Left colon (tissue), 2 donors: ENCODE measurements at places on chromosomes 5 and 9.

DNA sequence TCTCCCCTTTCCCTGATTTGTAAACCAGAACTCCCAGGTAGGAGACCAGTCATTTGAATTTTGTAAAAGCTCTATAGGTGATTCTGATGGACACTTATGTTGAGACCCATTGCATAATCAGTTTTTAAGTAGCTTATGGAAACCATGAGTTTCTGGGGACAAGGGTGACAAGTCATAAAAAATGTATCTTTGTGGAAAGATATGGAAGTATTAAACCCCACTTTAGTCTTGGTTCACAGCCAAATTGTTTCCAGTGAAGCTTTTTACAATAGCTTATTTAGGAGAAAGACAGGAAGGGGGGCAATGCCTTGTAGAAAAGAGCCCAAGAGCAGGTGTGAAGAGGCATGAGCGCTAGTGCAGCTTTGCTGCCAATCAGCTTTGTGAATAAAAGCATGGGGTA lies 453 bp upstream of the CCL28 start:
- DNase-seq = no peak

DNA sequence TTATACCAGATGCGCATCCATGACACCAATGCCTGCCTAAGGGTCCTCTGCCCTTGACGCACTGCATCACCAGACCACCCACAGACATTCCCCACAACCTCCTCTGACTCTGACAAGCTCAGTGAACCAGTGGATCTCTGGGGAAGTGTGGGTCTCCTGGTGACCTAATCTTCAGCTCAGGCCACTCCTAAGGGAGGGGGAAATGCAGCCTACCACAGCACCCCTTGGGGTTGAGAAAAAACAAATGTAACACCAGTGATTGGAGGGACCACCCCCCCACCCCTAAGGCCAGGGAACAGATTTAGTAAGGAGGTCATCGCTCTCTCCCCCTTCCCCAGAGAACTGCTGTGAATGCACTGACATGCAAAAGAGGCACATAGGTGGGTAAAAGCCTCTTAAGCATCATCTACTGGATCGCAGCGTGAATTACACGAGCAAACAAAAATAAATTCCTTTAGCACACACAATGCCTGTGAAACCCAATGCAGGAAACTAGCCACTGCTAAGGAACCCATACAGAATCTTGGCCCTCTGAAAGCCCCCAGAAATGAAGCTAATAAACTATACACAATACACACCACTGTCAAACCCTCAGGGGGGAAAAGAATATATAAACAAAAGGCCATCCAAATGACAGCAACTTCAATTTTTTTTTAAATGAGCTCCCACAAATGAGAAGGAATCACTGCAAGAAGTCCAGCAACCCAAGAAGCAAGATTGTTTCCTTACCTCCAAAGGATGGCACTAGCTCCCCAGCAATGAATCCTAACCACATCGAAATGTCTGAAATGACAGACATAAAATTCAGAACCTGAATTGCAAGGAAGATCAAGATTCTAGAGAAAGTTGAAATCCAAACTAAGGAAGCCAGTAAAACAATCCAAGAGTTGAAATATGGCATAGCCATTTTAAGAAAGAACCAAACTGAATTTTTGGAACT lies 513.7 kb upstream of the PTGER4 start:
- DNase-seq = no peak

DNA sequence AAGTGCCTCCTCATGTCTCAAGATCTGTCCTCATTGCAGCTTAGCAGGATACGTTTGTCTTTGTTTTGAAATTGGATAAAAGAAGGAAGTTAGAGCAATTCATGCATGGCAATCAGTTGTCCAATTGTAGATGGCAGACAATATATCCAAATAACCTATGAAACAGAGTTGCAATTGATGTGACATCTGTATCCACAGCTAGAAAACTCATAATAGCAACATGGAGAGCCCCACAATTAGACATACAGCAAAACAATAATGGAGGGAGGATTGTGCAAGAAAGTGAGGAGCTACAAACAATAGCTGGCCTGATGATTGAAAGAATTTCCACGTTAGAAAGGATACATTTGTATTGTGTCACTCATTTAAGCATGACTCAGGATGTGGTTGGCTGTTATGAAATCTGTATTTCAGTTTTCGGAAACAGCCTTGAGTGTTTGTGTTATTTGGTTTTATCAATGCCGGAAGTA lies 132.0 kb downstream of the FAM174A start:
- DNase-seq = no peak

- no peak for DNase-seq
These were observed 50.2 kb downstream of the SLC1A1 start for GRCh38 chr9:4540425-4540824.

GRCh38 chr5:24215114-24215513 lies 429.7 kb downstream of the CDH10 start:
- no peak for DNase-seq

DNA sequence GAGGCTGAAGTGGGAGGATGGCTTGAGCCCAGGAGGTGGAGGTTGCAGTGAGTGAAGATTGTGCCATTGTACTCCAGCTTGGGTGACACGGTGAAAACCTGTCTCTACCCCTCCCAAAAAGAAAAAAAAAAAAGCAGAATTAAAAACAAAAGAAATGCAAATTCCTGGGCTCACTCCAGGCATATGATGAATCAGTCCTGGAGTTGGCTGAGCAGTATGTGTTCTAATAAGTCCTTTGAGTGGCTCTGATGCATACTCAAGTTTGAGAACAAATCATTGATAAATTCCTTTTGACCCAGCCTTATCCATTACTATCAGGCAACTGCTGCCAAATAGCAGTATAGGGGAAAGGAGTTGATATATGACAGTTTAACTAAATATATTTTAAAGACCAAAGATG lies 28.3 kb downstream of the UHRF2 start:
- DNase-seq = no peak

DNA sequence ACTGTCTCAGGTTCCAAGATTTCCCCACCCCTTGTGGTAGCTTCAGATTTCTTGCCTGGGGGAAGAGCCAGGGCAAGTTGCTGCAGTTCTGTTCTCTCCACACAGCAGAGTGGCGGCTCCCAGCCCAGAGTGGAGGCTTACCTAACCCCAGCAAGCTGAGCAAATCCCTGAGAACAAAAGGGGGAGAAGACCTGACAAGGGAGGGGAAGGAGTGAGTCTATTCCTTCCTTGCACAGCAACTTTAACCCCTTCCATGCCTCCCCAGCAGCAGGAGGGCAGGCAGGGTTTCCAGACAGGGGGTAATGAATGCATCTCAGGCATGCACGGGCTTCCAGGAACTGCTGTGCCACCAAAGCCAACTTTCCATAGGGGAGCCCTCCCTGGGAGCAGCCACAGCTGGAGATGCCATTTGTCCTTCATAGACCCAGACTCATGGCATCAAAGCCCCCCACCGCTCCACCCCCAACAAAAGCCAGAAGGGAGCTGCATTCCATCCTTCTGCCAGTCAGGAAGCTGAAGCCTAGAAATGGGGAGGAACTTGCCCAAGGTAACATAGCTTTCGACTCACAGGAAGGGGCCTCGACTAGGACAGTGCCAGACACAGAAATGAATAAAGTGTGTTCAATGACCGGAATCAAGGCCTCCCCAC lies 28.8 kb upstream of the FAT2 start:
- no peak for DNase-seq

- DNase-seq = no peak
These were observed 117.5 kb downstream of the ZNF608 start for GRCh38 chr5:124628721-124629596.

GRCh38 chr5:138000102-138000723 lies 32.7 kb downstream of the FAM13B start:
- no peak for DNase-seq
